ENCODE measurements at places on chromosomes 13 and 19. TPM values are rescaled to one million over a fixed set of nuclear protein-coding genes. Genes with fewer than 3 reads are reported as not detected.

Gene OR7D2
- total RNA-seq, result 0.24 TPM

Gene KLK15
- not detected for total RNA-seq

- no peak for DNase-seq
Observed at GRCh38 chr13:76928456-76928855, 19.9 kb upstream of the ACOD1 start.

Gene ERICH6B
- not detected for total RNA-seq

DNA sequence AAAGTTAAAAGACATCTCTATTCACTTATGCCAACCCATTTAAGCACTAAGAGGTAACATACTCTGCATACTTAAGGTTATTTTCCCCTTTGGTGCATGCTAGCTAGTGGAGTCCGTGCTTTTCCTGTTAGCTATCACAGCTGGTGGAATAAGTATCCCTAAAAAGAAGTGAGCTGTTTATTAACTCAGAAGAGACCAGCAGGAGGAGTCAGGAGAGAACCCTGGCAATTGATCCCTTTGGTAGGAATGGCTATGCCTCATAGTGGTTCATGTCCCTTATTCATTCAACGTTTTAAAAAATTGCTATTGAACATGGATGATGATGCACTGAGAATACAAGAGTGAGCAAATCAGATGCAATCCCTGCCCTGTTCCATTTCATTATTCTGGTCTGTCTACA, 12.4 kb upstream of the NEK5 start:
- no peak for DNase-seq

Gene SELENOV
- total RNA-seq, result not detected
